ENCODE measurements at places on chromosomes 7 and 10.

DNA sequence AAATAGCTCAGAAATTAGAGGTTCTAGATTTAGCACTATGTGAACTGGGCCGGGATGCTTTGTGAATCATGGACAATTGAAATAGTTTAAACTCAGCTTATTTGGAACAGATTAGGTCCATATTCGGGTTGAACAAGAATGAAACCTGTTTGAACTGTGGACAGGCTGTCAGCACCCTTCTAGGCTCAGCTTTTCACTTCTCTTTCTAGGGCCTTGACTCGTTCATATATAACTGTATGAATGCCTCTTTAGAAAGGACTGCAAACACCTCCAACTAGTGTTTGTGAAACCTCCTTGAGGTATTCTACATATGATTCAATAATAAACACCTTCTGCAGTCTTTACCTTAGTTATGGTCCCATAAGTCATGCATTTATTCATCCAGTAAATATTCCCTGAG, 115.6 kb downstream of the REEP3 start:
- H3K27me3 ChIP-seq = no peaks in the 10 kb centered on the region
- no peak overlapping the region for H3K4me3 ChIP-seq
- H3K4me1 ChIP-seq = no peaks in the 10 kb centered on the region
- H3K27ac ChIP-seq = no peak overlapping the region
- DNase-seq = no peak
- H3K36me3 ChIP-seq = no peaks in the 10 kb centered on the region

DNA sequence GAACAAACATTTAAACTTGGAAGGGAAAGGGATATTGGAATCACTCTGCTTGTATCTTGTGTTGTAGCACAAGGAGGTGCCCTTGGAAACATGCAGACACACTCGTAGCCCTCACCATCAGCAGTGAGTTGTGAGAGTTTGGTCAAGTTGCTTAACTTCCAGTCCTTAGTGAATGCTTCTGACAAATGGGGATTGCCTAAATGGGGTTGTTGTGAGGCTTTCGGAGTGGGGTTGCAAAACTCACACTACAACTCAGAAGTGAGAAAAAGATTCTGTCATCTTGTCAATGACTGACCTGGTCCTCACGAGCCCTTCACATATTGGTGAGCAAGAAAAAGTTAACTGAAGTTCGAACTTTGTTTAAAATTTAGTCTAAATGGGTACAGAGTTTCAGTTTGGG, 29.0 kb upstream of the GSDME start:
- H3K27ac ChIP-seq = no peak overlapping the region
- H3K27me3 ChIP-seq = no peaks in the 10 kb centered on the region
- H3K36me3 ChIP-seq = no peaks in the 10 kb centered on the region
- no peaks in the 10 kb centered on the region for H3K4me1 ChIP-seq
- H3K4me3 ChIP-seq = no peak overlapping the region

DNA sequence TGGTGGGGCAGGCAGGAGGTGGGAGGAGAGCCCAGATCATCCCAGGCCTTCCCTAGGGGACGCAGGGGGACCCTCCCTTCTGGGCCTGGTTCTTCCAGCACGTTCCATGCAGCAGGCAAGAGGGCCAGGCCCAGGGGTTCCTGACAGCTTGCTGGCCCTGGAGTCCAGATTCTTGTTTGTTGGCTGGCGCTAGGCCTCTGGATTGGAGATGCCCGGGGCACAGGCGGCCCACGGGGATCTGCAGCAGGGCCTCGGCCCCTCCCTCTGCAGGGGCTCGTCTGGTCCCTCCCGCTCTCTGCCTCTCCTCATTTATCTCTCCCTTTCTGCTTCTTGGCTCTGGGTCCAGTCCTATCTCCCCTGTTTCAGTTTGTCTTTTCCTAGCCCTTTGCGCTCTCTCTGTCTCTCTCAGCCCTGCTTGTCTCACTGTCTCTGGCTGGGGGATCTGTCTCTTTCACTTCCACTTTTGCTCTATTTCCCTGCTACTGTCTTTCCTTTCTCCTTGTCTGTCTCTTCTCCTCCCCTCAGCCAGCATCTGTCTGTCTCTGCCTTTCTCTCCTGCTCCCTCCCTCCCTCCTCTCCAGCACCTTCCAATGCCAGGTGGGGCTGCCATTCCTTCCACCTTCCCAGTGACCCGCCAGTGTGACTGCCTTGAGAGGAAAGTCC, 1.1 kb upstream of the AQP1 start:
- no peaks in the 10 kb centered on the region for H3K36me3 ChIP-seq
- H3K27ac ChIP-seq = peak overlapping the region; percentile 42
- DNase-seq = no peak
- H3K27me3 ChIP-seq = no peaks in the 10 kb centered on the region
- H3K4me3 ChIP-seq = no peak overlapping the region

- no peak for DNase-seq
- H3K27ac ChIP-seq = no peak overlapping the region
- no peaks in the 10 kb centered on the region for H3K4me1 ChIP-seq
- H3K4me3 ChIP-seq = no peak overlapping the region
These were observed 251.3 kb upstream of the VWC2 start for GRCh38 chr7:49522111-49522510.

GRCh38 chr7:84251277-84251781, 56.7 kb upstream of the SEMA3A start:
- no peak overlapping the region for H3K27ac ChIP-seq
- no peaks in the 10 kb centered on the region for H3K4me1 ChIP-seq
- no peaks in the 10 kb centered on the region for H3K27me3 ChIP-seq
- no peak overlapping the region for H3K4me3 ChIP-seq
- DNase-seq = no peak

DNA sequence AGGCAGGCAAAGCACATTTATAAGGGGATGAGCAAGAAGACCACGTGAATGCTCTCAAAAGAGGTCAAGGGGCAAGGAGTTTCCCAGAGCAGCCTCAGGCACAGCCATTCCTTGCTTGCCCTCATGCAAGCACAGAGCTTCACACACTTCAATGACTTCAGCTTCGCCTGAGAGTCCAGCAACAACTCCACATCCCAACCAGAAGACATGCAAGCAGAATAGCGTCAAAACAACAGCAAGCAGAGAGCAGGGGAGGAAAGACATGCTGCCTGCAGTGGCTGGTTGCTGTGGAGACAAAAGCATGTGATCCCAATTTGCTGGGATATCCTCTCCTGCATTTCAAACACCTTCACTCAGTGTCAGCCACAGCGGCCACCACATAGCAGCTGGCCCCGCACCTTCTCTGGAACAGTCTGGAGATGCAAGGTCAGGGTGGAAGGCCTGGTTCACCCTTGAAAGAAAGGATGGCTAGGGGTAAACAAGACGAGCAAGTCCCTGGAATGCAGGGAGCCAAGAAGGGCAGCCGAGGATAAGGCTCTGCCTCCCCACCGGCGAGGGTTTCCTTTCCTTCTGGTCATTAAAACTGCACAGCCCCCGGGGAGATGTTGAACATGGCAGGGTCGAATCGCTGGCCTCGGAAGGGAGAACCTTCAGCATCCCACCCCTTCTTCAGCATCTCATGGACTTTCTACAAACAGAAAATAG, 60.2 kb upstream of the CAMK2B start:
- H3K4me3 ChIP-seq = no peak overlapping the region
- H3K36me3 ChIP-seq = peaks cover 2% of the 10 kb centered on the region
- no peak overlapping the region for H3K27ac ChIP-seq
- H3K27me3 ChIP-seq = no peaks in the 10 kb centered on the region
- DNase-seq = peak; percentile 47

- H3K36me3 ChIP-seq = no peaks in the 10 kb centered on the region
- H3K4me1 ChIP-seq = no peaks in the 10 kb centered on the region
- DNase-seq = no peak
- no peaks in the 10 kb centered on the region for H3K27me3 ChIP-seq
These were observed 167.7 kb downstream of the GFRA1 start for GRCh38 chr10:116105264-116105663.

GRCh38 chr7:75963381-75963995, 30.9 kb downstream of the TMEM120A start:
- peak; percentile 62 for DNase-seq
- H3K4me1 ChIP-seq = no peaks in the 10 kb centered on the region
- H3K36me3 ChIP-seq = no peaks in the 10 kb centered on the region
- peak overlapping the region; percentile 78 for H3K27ac ChIP-seq
- H3K27me3 ChIP-seq = no peaks in the 10 kb centered on the region

DNA sequence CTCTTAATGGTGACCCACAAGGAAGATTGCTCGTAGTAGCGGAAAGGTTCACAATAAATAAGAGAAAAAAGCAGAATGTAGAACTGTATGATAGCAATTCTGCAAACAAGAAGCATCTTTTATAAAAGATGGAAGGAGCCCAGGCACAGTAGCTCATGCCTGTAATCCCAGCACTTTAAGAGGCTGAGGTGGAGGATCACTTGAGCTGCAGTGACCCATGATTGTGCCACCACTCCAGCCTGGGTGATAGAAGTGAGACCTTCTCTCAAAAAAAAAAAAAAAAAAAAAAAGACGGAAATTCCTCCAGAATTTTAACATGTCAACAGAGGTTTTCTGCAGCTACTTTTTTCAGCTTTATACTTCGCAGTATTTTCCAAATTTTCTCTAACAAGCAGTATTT, 13.2 kb downstream of the GATAD1 start:
- no peak overlapping the region for H3K27ac ChIP-seq
- peaks cover 2% of the 10 kb centered on the region for H3K4me1 ChIP-seq
- peaks cover 8% of the 10 kb centered on the region for H3K36me3 ChIP-seq
- DNase-seq = no peak

DNA sequence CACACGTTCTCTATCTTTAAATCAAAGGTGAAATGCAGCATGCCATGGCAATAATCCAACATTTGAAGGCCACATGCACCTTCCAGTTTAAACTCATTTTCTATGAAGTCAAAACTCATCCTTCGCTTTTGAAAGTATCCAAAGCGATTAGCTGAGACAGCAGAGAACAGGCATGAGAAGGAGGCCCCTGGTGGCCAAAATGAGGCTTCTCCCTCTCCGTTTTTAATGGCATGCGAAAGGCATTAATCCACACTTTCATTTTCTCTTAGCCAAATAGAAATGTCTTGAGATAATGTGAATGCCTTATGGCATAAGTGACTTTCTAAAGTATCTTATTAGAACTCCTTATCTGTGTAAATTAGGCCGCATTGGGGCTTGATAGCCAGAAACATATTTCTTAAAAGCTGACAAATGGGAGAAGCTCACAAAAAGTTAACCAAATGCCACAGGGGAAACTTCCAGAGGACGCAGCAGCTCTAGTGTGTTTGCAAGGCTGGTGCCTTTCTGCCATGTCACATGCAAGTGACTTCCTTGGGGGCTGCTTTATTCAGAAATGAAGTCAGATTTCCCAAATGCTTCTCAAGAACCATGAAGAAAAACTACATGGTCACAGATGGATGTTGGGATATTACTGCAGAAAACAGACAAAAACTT, 1189.6 kb downstream of the SORCS1 start:
- no peaks in the 10 kb centered on the region for H3K27me3 ChIP-seq
- no peaks in the 10 kb centered on the region for H3K36me3 ChIP-seq
- peak overlapping the region; percentile 17 for H3K4me3 ChIP-seq
- no peak for DNase-seq

DNA sequence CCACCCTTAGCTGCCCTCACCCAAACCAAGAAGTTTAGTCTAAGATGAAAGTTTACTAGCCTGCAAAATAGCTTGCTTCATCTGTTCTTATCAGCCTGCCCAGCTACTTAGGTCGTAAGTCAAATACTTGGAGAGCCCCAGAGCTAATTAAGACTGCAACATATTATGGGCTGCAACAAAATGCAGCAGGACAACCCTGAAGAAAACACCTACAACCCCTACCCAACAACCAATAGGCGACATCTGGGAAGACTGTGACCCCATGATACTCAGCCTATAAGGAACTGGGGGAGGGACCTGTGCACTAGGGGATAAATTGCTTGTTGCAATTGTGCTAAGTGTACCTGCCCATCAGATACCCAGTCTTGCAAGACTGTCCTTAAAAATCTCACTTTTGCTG, 64.1 kb downstream of the LYZL2 start:
- no peaks in the 10 kb centered on the region for H3K27me3 ChIP-seq
- H3K27ac ChIP-seq = no peak overlapping the region
- no peak overlapping the region for H3K4me3 ChIP-seq

DNA sequence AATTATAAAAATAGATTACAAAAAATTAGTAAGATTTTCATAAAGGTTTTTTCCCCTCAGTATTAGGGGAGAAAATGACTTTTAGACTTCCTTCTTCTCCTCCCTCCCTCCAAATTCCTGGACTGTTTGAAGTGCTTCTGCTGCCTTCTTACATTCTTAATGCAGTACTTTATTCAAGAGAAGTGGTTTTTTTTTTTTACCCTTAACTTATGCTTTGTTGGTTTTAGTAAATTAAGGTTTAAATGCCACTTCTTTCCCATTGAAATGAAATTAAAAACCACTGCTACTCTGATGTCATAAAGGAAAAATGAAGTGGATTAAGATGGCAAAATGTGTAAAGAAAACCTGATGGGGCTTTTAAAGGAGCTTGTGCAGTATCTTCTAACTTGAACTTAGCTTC, 140.7 kb downstream of the VTI1A start:
- no peak overlapping the region for H3K4me3 ChIP-seq
- H3K4me1 ChIP-seq = no peaks in the 10 kb centered on the region
- H3K27ac ChIP-seq = no peak overlapping the region
- no peaks in the 10 kb centered on the region for H3K27me3 ChIP-seq

GRCh38 chr7:133804127-133804526, 323.0 kb upstream of the LRGUK start:
- no peaks in the 10 kb centered on the region for H3K27me3 ChIP-seq
- no peak overlapping the region for H3K27ac ChIP-seq
- no peak overlapping the region for H3K4me3 ChIP-seq
- H3K4me1 ChIP-seq = no peaks in the 10 kb centered on the region
- DNase-seq = no peak
- no peaks in the 10 kb centered on the region for H3K36me3 ChIP-seq

GRCh38 chr7:24821045-24821753, 63.9 kb upstream of the GSDME start:
- no peak for DNase-seq
- no peaks in the 10 kb centered on the region for H3K27me3 ChIP-seq
- H3K4me3 ChIP-seq = no peak overlapping the region
- no peaks in the 10 kb centered on the region for H3K36me3 ChIP-seq

- no peaks in the 10 kb centered on the region for H3K27me3 ChIP-seq
- no peak for DNase-seq
- no peak overlapping the region for H3K4me3 ChIP-seq
These were observed 393.7 kb upstream of the MBL2 start for GRCh38 chr10:53166325-53166724.

DNA sequence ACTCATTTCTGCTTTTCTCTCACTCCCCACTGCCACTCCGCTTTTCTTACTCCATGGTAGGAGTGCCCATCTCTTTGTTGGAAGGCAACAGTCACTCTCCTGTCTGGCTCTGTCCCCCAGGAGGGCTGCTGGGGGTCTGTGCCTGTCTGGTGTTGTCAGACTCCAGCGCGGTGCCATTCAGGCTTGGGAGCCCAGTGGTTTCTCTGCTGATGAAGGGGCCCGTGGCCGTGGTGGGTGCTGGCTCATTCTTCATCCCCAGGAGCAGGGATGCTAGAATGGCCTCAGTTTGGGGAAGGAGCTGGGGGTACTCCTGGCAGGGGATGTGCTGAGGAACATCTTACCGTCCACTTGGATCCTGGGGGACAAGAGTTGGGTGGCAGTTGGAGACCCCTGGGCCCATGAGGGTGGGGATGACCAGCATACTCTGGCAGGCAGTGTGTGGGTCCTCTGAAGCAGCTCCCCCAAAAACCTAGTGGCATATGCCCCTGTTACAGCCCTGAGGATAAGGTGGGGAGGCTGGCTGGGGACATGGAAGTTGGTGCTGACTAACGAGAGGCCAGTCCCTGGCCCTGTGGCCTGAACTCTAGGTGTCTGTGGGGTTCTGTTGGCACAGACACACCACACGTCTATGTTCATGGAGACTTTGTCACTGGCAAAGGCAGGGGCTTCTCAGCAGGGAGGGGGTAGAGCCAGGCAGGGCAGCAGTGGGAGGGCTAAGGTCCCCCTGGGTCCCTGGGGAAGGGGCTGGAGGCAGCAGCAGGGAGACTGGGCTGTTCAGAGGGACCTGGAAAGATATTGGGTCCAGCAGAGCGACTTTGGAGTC, 102.8 kb upstream of the RET start:
- H3K27me3 ChIP-seq = no peaks in the 10 kb centered on the region
- no peak overlapping the region for H3K27ac ChIP-seq
- no peak for DNase-seq
- no peaks in the 10 kb centered on the region for H3K4me1 ChIP-seq

All from kidney (tissue), 22 donors.